Left colon (tissue), 2 donors: ENCODE measurements at places on chromosomes 4 and X. TPM values are rescaled to one million over a fixed set of nuclear protein-coding genes. Genes with fewer than 3 reads are reported as not detected.

DNA sequence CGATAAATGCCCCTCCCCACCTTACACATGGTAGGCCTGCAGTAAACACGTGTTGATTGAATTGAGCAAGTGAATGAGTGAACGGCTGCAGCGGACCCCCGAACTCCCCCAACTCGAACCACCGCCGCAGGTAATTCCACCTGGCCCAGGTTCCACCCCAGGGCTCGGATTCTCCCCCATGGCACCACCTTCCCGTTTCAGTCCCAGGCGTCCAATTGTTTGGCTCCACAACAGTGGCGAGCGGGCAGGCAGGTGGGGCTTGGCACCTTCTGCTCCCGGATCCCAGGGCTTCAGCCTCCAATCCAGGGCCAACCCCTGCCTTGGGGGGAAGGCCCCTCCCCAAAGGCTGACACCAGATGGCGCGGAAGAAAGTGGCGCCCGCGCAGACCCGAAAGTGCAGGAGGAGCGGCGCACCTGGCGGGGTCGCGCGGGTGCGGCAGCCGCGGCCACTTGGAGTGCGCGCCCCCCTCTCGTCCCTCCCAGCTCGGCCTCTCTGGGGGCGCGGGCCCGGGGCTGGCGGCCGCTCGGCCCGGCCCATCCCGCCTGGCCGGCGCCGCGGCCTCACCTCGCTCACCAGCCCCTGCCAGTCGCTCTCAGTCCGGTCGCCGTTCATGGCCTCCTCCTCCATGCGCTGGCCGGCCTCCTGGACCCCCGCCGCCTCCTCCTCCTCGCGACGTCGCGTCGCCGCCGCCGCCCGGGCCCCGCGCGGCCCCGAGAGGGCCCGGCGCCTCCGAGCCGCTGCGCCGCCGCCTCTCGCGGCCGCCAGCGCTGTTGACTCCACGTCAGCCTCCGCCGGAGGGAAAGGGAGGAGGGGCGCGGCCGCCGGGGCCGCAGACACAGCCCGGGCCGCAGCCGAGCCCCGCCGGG, at the start of gene CCDC149:
TSS of gene CCDC149 (minus strand) at position 791 of the 867 bp plus-strand sequence. CDS start at position 613, 178 bp downstream.
- peak; percentile 79 for DNase-seq

DNA sequence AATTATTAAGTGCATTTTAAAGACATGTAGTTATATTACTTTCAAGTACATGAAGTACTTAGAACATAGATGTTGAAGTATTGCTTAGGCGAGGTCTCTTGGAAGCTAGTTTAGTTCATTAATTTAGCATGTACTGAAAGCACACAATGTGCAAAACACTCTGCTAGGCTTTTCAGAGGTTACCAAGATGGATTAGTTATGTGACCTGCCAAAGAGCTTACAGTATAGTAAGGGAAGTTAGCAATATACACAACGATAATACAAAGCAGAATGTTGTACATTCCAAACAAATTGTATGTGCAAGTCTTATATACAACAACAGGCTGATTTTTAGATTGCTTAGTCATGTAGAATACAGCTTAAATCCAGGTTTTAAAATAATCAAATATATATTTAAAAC, 118.5 kb upstream of the NRK start:
- DNase-seq, result no peak

GRCh38 chr4:132180020-132180427, 969.1 kb upstream of the PCDH10 start:
- no peak for DNase-seq

DNA sequence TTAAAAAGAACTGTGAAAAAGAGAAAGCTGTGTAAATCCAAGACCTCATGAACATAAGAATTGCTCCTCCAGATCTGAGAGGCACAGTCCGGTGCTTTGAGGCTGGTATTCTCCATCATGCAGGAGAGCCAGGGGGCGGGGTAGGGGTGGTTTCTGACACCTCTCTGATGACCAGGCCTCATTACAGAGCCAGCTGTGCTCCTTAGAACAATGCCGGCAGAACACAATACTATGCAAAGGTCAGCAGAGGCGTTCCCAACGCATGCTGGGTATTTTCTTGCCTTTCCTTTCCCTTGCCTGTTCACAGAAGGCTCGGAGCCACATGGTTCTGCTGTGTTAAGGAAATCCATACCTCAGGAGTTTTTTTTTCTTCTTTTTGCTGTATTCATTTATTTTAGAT, 91.2 kb upstream of the SOD3 start:
- no peak for DNase-seq

DNA sequence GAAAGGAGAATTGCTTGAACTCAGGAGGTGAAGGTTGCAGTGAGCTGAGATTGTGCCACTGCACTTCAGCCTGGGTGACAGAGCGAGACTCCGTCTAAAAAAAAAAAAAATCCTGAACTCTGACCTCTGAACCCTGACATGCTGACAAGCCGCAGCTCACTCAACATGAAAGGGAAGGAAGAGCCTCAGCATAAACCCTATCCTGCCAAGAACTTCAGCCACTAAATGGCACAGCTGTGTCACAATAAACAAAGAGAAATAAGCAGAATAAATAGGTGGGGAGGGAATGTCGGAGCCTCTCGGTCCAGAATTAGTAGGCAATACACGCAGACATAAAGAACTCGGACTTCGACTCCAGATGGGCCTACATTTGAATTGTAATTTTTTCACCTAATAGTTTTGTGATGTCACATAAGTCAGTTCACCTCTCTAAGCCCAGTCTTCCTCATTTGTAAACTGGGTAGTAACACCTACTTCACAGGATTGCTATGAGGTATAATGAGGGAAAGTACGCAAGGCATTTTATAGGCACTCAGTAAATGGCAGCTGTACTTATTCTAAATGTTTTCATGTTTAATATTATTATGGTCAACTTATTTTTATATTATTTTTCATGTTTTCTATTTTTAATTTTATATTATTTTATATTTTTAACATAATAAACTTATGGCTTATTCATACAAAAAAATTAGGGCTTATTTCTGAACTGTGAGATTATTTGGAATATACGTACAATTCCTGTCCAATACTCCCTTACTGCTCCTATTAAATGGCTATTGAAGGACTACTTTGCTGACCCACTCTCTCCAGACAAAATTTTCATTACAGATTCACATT, 243.4 kb downstream of the SCFD2 start:
- DNase-seq, result no peak

DNA sequence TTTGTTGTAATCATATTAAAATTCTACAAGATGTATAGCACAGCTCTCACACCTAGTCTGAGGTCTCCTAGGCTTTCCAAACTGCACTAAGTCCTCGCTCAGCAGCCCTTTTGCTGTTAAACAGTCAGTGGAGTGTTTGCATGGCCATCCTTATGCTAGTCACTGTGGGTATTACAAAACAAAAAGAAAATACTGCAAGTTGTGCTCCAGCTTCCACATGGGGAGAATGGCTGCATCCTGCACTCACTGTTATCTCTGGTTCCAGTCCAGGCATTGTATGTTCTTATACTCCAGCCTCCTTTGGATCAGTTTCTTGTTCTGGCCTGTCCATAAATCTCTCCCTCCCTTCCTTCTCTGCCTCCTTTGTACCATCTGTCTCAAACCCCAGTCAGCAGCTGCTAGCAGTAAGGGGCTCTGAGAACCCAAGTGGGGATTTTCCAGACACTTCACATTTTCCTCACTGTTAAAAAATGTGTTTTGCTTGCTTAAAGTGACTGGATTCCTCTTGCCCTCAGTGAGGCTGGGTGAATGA, 38.5 kb upstream of the BMP15 start:
- DNase-seq, result no peak

FGFRL1 gene
- 17.0 TPM for total RNA-seq

GRCh38 chrX:3384327-3384726, 37.9 kb upstream of the MXRA5 start:
- no peak for DNase-seq

- DNase-seq, result no peak
Observed at GRCh38 chrX:151970027-151970426, 4.4 kb downstream of the GABRE start.

ETDA gene
- not detected for total RNA-seq

DNA sequence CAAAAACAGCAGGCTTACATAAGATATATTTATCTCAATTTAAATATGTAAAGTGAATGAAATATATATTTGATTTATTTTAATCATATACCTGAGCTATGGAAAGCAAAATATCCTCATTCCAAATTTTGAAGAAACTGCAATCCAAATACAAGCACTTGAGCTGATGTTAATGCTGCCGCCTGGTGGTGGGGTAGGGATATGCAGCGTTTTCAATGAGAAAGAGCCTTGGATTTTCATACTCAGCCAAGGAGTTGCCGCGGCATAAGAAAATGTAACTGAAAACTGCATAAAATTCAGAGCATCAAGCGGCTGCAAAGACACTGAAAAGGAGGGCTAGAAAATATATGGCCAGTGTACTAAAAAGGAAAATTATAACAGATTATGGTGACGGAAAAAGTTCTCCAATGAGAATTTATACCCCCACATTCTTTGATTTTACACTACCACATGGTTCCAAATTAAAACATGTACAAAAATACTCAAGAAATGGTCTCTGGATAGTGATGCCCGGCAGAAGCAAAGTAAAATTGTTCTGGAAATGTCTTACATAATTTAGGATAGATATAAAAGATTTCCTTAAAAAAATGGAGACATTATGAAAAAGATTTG, 660.3 kb upstream of the PITX2 start:
- peak; percentile 65 for DNase-seq

CLTRN gene
- 0.28 TPM for total RNA-seq
